ENCODE measurements at places on chromosomes 6 and 20.

GRCh38 chr20:34010405-34010931 is 16.8 kb downstream of the RALY start:
- DNase-seq = no peak

DNA sequence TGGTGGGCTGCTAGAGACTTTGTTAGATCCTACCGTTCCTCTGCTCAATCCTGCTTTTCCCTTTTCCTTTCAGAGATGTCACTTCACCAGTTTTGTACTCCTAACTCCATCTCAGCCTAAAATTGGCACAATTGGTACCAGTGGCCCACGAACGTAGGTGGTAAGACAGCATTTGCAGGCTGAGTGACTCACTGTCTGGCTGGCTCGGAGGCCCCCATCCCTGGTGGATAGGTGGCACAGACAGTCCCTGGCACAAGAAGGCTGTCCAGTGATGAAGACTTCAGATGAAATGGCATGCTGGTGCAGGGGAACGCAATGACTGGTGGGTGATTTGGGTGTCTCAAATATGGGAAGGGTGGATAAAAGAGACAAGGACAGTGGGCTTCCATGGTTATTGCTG is 11.1 kb downstream of the HEBP2 start:
- no peak for DNase-seq

DNA sequence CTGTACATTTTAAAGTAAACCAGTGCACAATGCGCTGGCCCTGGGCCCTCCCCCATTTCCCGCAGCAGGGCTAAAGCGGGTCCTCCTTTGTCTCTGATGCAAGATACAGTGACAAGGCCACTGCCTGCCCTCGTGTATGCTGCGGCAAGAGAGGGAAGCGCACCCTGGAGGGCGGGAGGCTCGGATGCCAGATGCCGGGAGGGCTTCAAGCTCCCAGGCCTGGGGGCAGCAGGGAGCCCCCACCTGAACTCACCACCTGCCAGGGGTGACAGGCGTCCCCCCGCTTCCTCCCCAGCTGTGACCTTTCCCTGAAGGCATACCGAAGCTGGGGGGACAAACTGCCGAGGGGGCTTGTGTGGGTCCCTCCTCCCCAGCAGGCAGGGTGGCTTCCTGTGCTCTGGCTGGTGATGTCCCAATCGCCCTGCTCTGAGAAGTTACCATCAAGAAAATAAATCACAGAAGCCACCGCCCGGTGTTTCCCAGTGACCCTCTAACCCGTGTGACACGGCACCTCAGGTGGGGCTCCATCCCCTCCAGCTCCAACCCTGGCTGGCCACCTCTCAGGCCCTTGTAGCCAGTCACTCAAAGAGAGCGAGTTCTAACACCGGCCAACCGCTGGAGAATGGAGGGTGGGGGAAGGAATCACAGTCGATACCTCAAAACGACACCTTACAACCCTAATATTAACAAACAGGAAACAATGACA is 203.3 kb downstream of the PREX1 start:
- DNase-seq = no peak

- DNase-seq = no peak
Observed at GRCh38 chr6:73577676-73578075, 56.8 kb upstream of the EEF1A1 start.

DNA sequence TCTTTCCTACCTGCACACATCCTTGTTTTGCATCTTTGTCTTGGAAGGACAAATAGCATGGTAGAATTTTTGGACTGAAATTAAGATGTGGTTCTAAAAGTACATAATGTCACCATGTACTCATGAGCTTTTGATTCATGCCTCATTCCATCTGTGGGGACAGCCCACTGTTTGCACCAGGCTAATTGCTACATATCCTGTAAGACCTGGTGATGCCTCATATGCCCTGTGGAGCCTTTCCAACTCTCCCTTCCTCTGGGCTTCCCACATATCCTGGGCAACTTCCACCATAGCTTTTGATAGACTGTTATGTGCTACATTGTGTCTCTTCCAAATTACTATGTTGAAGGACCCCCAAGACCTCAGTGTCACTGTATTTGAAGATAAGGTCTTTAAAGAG is 213.6 kb upstream of the PREP start:
- no peak for DNase-seq

DNA sequence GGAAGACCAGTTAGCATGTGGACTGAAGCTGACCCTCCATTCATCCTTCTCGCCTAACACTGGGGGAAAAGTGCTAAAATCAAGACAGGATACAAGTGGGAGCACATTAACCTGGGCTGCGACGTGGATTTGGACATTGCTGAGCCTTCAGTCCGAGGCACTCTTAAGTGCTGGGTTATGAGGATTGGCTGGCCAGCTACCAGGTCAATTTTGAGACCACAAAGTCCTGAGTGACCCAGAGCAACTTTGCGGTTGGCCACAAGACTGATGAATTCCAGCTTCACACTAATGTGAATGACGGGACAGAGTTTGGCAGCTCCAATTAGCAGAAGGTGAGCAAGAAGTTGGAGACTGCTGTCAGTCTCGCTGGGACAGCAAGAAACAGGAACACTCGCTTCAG is 20.7 kb downstream of the FUCA2 start:
- no peak for DNase-seq

GRCh38 chr6:116530436-116530835 is 15.0 kb downstream of the TRAPPC3L start:
- no peak for DNase-seq

GRCh38 chr6:114436691-114437090 is 93.9 kb upstream of the HS3ST5 start:
- no peak for DNase-seq

DNA sequence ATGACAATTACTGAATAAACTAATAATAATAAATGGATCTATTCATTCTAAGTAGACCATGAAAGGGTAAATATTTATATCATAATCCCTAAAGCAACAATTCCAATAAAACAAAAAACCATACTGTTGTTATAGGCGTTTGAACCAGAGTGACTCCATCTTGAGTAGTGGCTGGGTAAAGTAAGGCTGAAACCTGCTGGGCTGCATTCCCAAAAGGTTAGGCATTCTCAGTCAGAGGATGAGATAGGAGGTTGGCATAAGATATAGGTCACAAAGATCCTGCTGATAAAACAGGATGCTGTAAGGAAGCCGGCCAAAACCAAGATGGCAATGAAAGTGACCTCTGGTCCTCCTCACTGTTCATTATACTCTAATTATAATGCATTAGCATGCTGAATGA is 8.3 kb downstream of the OR2H1 start:
- no peak for DNase-seq

- DNase-seq = no peak
Observed at GRCh38 chr6:38797391-38797790, 82.3 kb downstream of the DNAH8 start.

DNA sequence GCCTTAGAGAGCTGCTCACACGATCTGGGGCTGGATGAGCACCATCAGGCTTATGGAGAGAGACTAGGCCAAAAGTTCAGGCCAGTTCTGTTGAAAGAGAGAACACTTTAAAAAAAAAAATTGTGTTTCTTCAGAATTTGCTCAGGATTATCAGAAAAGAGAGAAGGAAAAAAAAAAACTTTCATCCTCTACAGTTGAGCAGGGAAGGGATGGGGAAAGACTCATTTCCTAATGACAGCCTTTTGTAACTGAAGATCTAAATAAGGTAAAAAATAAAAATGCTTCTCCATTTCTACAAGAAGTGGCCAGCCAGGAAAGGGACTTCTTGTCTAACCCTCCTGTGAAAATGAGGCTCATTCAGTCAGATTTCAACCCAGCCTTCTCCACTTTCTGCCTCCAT is 134.8 kb downstream of the LY86 start:
- no peak for DNase-seq

DNA sequence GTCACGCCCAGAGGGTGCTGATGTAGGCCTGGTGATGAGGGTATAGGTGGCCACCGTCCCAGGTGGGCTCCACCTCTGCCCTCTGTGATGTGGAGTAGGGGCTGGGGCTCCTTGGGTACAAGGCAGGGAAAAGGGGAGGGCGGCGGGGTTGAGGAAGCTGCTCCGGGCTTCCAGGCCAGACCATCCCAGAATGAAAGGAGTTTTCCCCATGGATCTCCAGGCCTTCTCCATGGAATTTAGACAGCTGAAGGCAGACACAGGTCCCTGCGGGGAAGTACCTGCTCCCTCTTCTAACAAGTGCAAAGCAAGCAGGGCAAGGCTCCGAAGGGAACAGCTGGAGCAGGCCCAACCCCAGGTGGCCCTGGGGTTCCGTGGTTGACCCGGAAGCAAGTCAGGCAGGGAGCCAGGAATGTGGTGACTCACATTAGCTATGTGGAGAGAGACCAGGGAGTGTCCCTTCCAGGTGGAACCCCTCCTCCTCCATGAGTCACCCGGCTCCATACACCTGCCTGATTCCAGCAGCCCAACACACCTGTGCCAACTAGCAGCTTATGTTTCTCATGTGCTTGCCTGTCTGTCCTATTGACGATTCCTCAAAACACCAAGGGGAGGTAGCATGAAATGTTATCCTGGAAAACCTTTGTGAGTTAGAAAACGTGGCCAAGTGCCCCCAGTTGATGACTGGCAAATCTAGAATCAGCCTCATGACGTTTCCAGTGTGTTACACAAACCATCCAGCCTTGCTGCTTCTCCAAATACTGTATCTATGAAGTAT is 59.7 kb upstream of the SNX9 start:
- DNase-seq = no peak

- no peak for DNase-seq
Observed at GRCh38 chr6:168194732-168195567, 115.9 kb upstream of the FRMD1 start.

DNA sequence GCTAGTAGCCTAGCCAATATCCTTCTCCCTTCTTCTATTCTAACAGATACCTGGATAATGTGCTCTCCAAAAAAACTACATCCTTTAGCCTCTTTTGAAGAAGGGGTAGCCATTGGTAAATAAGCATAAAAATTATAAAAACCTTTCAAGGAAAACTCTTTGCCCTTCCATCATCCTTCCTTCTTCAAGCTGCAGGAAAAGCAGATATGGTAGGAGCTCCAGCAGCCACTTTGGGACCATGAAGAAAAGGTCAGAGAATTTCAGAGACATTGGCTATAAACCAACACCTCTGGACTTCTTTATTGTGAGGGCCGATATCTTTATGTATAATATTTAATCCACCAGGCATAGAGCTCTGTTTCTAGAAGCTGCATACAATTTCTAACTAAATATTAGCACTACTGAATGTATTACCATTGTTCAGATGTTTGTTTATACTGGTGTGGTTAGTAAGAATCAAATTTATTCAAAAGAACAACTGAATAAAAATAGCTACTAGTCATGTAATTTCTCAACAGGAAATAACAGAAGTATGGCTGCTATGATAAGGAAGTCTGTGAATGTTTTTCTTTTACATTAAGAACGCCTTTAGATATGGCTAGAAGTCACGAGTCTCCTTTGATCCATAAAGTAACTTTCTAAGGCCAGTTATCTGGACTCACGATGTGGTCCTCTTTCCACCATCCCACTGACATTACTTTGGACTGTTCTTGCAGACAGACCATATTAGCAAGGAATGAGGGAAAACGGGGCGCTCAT is 32.2 kb downstream of the MYLK4 start:
- no peak for DNase-seq

- DNase-seq = no peak
Observed at GRCh38 chr20:46357030-46357514, 48.8 kb upstream of the CDH22 start.

DNA sequence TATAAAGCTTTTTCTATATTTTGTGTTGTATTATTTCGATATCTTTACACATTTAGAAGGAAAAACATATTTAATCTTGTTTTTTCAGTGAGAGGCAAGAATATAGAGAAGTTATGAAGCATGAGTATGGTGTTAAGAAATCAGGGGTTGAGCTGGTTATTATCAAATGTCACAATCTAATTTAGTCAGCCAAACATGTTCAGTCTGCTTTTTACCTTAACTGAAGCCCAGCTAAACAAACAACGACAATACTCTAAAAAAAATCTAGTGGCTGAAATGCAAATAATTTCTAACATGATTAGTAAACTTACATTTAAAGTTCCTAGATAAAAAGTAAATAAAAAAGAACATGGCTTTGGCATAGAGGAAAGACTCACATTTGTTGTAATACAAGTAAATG is 433.8 kb upstream of the NRSN1 start:
- DNase-seq = no peak

DNA sequence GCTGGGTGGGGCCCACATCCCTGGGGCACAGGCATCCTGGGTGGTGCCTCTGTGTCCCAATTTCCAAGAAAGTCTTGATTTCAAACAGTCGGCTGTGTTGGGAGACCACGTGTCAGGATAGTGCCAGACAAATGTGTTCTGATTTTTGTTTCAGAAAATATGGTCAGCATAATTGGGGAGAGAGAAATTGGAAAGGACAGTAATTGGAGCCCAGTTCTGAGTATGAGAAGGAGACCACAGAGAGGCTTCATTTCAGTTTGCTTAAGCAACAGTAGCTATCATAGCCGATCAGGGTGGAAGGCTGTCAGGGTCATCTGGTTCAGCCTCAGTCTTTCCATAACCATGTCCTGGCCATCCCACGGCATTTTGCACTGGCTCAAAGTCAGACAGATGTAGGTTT is 220.7 kb downstream of the CDC5L start:
- no peak for DNase-seq

DNA sequence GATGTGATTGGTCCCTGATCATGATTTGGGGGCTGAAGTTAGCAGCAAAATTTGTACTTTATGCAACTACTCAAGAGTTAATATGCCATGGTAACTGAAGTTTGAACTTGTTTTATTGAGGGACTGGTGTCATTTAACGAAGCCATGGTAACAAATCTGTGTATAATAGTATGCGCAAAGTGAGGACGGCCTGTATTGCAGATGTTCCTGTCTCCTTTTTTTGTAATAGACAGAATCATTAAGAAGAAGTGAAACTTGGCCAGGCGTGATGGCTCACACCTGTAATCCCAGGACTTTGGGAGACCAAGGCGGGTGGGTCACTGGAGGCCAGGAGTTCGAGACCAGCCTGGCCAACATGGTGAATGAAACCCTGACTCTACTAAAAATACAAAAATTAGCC is 22.3 kb downstream of the RPRD1B start:
- DNase-seq = no peak

- DNase-seq = no peak
Observed at GRCh38 chr20:49290608-49291191, 12.8 kb upstream of the ZNFX1 start.

GRCh38 chr6:90233994-90234393 is 62.6 kb downstream of the BACH2 start:
- no peak for DNase-seq

GRCh38 chr6:90811596-90812226 is 224.8 kb upstream of the MAP3K7 start:
- DNase-seq = no peak

- DNase-seq = no peak
Observed at GRCh38 chr6:113882336-113883022, 25.3 kb downstream of the MARCKS start.

- no peak for DNase-seq
Observed at GRCh38 chr6:145929037-145929633, 35.0 kb downstream of the SHPRH start.

- DNase-seq = no peak
Observed at GRCh38 chr6:20687494-20687893, 153.2 kb downstream of the CDKAL1 start.

- no peak for DNase-seq
Observed at GRCh38 chr6:44044154-44044539, 83.1 kb downstream of the MRPL14 start.

- DNase-seq = no peak
Observed at GRCh38 chr6:106692112-106692818, 62.9 kb downstream of the QRSL1 start.
